ENCODE measurements at places on chromosomes 12 and 14.

GRCh38 chr12:8948701-8949341, 624 bp downstream of the M6PR start:
- DNase-seq, result no peak

- no peak for DNase-seq
These were observed 1613.4 kb upstream of the SEL1L start for GRCh38 chr14:83147006-83147405.

DNA sequence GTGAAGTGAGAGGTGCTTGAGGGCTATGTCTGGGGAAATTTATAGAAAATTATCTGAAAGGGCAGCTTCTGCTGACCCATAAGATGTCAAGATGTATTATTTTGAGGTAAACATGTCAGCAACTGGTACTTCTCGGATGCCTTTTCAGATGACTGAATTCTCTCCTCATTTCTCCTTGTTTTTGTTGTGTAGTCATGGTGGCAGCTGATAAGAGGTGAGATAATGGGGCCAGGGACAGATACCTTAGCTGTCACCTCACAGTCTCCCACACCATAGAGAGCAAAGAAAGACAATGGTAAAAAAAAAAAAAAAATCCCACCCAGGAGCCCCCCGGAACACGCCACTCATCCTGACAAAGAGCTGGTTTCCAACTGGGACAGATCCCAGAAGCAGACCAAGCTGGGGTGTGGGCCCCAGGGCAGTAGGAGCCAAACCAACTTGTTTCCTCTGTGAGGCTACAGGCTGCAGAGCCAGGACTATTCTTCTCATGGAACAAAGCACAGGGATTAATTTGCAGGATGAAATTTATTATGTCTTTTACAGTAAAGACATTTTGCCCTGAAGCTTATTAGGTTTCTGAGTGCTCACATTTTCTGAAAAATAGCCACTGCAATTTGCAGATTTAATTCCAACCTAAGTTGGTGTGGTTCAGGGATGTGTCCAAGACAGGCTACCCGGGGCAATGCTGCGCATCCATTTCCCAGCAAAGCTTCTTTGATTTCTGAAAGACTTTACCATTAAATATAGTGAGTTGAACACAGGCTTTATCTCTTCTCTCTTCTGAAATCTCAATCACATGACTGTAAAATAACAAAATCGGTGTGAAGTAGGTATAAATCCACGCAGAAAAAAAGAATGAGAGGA, 52.2 kb downstream of the NDUFA12 start:
- DNase-seq, result no peak

GRCh38 chr14:66974397-66975025, 214.7 kb upstream of the GARIN2 start:
- DNase-seq, result no peak

DNA sequence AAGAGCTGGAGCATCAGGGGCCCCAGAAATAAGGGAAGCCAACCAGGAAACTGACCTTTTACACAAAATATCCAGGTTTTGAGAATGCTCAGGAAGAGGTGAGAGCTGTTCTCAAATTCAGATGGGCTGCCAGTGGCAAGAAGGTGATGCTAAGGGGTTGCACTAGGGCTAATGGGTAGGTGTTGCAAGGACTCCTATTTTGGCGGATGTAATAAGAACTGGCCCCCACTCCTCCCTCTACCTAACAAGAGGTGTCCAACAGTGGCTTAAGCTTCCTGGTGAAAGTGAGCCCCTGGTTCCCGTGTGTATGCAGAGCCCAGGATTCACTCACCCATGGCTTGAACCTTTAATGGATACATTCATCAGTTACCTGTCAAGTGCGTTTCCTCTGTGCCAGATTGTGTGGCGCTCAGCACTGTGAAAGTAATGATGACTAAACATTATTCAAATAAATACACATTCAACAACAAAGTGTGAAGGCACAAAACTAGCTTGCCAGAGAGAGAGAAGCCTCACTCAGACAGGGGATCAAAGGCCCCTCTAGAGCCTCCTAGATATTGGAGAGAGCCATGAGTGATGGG, 705 bp upstream of the CHGA start:
- no peak for DNase-seq

- no peak for DNase-seq
These were observed 51.3 kb downstream of the MON2 start for GRCh38 chr12:62517887-62518286.

- DNase-seq, result no peak
These were observed 53.7 kb upstream of the INSM2 start for GRCh38 chr14:35480119-35480769.

- no peak for DNase-seq
These were observed 1.6 kb upstream of the MANSC4 start for GRCh38 chr12:27781680-27782079.

GRCh38 chr12:66103016-66103913, 27.3 kb downstream of the LLPH start:
- no peak for DNase-seq

GRCh38 chr14:102043251-102044025, 43.4 kb downstream of the HSP90AA1 start:
- DNase-seq, result no peak

- DNase-seq, result no peak
These were observed 223.4 kb upstream of the GARIN2 start for GRCh38 chr14:66965831-66966230.

DNA sequence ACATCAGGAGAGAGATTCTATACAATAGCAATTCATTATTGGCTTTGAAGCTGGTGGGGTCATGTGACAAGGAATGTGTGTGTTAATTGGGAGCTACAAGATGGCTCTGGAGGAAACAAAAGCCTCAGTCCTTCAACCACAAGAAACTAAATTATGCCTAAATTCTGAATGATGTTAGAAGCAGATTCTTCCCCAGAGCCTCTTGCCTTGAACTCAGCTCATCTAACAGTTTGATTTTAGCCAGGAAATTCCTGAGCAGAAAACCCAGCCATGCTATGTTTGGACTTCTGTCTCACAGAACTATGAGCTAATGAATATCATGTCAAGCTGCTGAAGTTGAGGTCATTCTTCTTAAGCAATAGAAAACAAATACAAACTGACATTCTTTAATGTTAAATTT, 274.7 kb downstream of the SLC6A15 start:
- DNase-seq, result no peak

DNA sequence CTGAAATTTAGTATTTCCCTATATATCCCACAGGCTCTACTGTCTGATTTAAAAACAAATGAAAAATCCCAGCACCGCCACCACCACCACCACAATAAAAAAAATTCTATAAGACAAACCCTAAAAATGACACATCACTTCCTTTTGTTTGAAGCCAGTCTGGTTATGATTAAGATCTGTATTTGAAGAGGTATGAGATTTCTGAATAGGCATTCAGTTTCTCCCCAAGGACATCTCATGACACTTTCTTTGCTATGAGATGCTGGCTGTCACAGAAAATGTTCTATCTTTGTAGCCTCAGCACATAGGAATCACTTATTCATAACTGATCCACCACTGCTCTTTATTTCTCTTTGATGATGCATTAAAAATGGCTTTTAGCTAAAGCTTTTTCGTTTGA, 1071.0 kb downstream of the SLC6A15 start:
- no peak for DNase-seq

GRCh38 chr12:116620124-116620491, 60.9 kb downstream of the MAP1LC3B2 start:
- no peak for DNase-seq

GRCh38 chr14:74018174-74018585, 908 bp downstream of the ENTPD5 start:
- no peak for DNase-seq

GRCh38 chr14:33510063-33510481, 440.8 kb downstream of the EGLN3 start:
- DNase-seq, result no peak

DNA sequence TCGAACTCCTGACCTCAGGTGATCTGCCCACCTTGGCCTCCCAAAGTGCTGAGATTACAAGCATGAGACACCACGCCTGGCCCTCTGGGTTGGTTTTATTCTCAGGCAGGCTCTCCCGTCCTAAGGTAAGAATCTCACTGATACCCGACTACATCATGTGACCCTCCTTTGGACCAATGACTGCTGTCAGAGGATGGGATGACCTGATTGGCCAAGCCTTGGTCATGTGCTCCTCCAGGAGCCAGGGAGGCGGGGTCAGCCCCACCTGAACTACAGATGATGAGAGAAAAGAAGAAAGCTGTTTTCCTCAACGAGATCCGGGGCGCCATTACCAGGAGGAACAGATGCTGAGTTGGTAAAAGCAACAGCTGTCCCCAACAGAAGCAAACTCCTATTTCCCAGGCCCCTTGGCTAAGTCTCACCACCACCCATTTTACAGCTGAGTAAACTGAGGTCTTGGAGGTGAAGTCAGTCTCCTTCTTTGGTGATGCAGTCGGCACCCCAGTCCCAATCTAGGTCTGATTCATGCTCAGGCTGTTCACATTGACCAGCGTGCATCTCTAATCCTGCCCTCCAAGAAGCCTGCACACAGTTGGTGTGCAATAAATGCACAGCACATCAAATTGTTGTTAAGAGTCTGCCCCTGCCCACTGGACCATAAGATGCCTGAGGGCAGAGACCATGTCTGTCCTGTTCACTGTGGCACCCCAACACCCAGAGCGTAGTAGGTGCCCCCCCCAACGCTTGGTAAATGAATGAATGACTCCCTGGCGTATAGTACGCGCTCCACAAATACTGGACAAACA, 118.8 kb downstream of the SCARB1 start:
- no peak for DNase-seq

GRCh38 chr14:74580275-74580672, 31.8 kb downstream of the LTBP2 start:
- no peak for DNase-seq

DNA sequence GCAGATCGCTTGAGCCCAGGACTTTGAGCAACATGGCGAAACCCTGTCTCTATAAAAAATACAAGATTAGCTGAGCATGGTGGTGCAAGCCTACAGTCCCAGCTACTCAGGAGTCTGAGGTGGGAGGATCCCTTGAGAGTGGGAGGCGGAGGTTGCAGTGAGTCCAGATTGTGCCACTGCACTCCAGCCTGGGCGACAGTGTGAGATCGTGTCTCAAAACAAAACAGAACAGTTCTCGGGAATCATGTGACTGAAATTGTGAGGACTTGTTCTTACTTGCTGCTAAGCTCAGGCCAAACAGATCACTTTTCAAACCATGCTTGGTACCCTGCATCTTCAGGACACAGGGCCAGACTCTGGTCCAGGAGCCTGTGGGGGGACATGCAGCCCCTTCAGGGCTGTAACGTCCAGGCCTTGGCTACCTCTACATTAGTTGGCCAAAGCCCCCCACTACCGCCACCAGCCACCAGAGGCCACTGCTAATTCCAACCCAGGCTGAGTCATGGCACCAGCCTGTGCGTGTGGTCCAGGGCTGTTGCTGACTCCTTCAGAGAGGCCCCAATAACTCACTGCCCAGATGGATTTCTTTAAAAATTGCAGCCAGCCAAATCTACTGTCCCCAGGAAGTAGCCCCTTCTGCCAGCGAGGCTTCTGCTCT, 33.4 kb upstream of the SYNDIG1L start:
- DNase-seq, result peak; percentile 9

DNA sequence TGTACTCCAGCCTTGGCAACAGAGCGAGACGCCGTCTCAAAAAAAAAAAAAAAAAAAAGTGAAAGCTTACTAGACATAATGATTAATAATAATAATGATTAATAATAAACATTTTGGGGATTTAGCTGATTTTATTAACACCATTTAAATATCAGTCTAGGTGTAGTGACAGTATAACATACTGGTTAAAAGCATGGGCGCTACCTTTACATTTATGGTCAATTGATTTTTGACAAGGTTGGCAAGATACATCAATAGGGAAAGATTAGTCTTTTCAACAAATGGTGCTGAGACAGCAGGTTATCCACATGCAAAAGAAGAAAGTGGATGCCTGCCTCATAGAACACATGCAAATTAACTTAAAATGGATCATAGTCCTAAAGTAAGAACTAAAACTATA, 34.3 kb downstream of the TXNRD1 start:
- no peak for DNase-seq

- DNase-seq, result peak; percentile 67
These were observed 8.9 kb downstream of the IKZF4 start for GRCh38 chr12:56029666-56030293.

DNA sequence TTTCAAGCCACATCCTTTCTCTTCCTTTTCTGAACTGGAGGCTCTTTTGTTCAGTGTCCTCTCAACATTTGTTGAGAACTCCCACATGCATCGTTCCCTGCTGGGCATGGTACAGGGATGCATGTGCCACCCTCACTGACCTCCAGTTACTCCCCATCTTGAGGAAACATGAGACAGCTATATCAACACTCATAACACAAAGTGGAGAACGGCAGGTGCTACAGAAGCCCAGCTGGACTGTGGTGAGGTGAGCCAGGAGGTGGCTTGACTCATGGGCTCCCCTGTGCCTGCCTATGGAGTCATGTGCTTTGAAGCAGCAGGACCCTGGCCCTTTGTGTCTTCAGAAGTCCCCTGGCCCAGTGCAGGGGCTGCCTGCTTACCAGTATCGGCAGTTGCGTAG, 9.7 kb downstream of the MYH6 start:
- DNase-seq, result no peak

DNA sequence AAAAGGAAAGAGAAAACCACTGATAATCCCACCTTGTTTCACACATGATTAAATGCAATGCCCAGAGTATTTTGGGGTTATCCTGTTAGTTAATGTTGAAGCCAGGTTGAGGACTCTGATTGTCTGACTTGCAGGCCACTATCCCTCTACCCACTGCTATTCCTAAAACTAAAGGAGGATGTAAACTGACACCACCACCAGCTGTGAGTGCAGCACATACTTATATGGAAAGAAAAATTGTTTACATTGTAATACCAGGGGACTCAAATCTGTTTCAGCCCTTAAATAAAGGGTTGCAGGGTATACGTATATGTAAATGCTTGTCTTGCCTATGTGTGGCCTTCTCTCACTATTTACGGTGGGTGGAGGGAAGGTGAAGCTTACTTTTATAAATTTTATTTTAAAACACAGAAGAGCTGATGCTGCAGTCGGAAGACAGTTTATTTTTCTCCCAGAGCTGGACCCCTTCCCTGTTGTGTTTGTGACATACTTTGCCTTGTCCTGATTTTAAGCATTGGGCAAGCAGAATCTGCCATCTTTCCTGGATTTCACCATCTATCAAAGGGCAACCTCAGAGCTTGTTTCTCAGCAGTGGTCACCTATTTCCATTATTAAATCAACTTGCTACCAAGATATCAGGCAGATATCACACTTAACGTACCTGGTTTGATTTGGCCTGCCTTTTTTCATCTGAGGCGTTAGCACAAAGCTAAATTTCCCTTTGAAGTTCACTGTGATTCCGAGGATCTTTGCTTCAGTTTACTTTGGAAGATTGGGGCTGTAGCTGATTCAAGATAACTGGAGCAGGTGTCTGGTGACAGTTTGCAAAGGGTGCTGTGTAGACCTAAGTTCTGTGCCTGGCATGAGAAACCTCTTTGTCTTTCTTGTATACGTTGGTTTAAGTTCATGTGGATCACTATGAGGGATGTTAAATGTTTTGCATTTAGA, 25.2 kb downstream of the DAAM1 start:
- DNase-seq, result no peak

- DNase-seq, result no peak
These were observed 88.4 kb downstream of the C12orf75 start for GRCh38 chr12:105418821-105419291.

- DNase-seq, result no peak
These were observed 344.7 kb downstream of the NELL2 start for GRCh38 chr12:44531320-44531971.

Measured in HL-60 (cell line).